ENCODE measurements at places on chromosomes 5 and 9. TPM values are rescaled to one million over a fixed set of nuclear protein-coding genes. Genes with fewer than 3 reads are reported as not detected.

FIBCD1 gene
- 32.9 TPM for total RNA-seq

DNA sequence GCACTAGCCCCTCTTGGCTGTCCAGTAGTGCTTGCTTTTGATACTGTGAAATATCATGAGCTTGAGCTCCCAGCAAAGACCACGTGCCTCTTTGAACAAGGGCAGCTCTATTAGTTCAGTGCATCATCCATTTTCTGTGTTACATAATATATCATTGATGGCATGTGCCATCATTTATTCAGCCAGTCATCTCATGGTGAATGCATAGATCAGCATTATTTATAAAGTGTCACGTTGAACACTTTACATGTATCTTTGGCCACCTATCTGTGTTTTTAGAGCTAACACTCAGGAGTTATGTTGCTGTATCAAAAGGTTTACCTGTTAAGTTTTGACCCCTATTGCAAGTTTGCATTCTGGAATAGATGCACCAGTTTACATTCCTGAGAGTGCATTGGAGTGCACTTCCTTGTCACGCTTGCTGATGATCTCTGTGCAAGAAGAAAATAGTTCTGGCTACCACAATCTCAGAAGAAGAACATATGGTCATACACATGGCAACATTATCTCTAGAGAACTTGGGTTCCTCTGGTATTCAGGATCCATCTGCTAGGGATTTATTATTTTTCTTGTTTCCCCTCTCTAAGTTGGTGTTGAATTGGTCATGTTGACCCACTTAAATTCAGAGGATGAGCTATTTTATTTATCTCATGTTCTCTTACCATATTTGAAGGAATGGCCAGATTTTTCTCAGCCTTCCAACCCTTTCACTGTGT is 120.9 kb downstream of the SH3GL2 start:
- DNase-seq: no peak

GRCh38 chr9:35537913-35538312 is 48.0 kb downstream of the RUSC2 start:
- no peak for DNase-seq

DNA sequence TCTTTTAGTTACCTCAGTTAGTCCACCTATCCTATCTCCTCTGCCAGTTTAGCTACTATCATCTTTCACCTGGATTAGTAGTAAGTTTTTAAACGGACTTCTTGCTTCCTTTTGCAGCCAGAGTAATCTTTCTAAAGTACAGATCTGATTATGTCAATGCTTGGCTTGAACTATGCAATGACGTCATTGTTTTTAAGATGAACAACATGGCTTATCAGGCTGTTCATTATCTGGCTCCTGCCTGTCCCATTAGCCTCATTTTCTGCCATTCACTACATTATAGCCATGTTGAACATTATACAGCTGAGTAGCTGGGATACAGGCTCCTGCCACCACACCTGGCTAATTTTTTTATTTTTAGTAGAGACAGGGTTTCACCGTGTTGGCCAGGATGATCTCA is 98.7 kb downstream of the RANBP17 start:
- DNase-seq: no peak

- DNase-seq: no peak
Measured at GRCh38 chr5:177270653-177271052, 32.9 kb downstream of the RAB24 start.

DNA sequence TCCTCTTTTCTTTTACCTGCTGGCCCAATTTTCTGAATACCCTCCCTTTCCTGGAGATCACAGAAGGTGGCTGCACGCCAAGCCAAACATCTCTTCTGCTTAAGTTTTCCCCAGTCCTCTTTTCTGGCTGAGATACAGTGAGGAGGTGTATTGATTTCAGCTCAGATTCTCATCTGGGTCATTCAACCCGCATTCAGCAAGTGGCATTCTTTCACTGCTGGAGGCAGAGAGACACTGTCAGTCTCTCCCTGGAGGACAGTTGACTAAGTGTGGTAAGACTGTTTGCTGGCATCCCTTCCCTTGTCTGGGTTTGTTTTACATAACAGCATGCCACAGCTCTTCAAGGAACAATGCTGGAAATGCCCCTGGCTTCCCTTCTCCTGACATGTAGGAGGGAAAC is 60.5 kb downstream of the GABRG2 start:
- DNase-seq: no peak

- no peak for DNase-seq
Measured at GRCh38 chr9:95138474-95138873, 179.0 kb downstream of the FANCC start.

Measured in colonic mucosa (tissue), 4 donors.